ENCODE measurements at places on chromosomes 4 and X.

- DNase-seq: no peak
Measured at GRCh38 chr4:108519911-108520601, 100.3 kb upstream of the RPL34 start.

GRCh38 chrX:110315551-110315950 lies 2.3 kb downstream of the AMMECR1 start:
- no peak for DNase-seq

DNA sequence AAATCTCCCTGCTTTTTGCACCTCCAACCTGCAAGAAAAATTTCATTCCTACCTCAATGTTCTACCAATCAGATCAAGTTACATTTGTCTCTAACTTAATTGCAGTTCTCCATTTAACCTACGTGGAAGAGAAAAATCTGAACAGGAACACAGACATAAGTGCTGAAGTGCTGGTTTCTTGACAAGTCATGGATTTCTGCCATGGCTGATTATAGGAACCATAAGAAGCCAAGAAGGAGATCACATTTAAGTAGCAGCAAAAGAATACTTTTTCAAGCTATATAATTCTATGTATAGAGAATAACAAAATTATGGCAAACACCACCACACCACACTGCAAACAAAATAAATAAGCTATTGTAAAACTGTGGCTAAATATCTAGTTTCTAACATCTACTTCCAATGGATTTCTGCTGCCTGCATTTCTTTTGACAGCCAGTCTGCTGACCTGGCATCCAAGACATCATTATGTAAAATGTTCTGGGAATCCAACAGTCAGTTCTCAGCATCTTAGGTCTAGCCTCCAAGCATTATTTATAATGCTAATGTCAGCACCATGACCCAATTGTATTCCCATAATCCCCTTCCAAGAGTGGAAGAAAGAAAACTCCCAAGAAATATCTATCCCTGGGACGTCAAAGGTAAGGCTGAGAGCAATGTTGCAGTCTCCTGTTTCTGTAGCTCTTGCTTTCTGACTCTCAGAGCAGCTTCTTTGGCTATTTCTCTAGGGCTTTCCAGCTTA lies 50.8 kb upstream of the GAB1 start:
- DNase-seq: no peak

GRCh38 chr4:2570551-2571222 lies 34.2 kb downstream of the FAM193A start:
- DNase-seq: no peak

GRCh38 chr4:176142253-176142652 lies 53.1 kb downstream of the SPATA4 start:
- DNase-seq: no peak

- no peak for DNase-seq
Measured at GRCh38 chrX:124328765-124329164, 3.7 kb upstream of the TEX13D start.

DNA sequence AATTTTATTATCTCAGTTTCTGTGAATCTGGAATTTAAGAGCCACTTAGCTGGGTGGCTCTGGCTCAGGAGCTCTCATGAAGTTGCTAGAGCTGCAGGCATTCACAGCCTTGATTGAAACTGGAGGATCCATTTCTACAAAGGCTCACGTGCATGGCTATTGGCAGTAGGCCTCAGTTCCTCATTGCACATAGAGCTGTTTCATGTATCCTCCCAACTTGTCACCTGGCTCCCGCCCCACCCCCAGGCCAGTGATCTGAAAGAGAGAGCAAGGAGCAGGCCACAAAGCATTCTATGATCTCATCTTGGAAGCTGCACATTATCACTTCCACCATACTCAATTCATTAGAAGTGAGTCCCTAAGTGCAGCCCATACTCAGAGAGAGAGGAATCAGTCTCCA lies 18.5 kb upstream of the AP1AR start:
- no peak for DNase-seq

DNA sequence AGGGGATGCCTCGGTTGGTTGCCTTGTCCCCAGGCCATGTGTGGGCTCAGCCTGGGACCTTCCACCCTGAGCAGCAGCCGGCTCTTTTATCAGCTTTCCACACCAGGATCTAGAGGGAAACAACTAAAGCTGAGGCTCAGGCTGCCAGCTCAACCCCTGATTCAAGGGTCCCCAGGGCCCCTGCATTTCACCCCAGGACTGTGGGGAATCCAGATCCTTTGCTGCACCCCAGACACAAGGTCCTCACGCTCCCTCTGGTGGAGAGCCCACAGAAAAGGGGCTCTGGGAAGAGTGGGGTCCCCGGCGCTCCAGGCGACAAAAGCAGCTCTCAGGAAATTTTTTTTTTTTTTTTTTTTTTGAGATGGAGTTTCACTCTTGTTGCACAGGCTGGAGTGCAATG lies 64.3 kb downstream of the ZFYVE28 start:
- no peak for DNase-seq

DNA sequence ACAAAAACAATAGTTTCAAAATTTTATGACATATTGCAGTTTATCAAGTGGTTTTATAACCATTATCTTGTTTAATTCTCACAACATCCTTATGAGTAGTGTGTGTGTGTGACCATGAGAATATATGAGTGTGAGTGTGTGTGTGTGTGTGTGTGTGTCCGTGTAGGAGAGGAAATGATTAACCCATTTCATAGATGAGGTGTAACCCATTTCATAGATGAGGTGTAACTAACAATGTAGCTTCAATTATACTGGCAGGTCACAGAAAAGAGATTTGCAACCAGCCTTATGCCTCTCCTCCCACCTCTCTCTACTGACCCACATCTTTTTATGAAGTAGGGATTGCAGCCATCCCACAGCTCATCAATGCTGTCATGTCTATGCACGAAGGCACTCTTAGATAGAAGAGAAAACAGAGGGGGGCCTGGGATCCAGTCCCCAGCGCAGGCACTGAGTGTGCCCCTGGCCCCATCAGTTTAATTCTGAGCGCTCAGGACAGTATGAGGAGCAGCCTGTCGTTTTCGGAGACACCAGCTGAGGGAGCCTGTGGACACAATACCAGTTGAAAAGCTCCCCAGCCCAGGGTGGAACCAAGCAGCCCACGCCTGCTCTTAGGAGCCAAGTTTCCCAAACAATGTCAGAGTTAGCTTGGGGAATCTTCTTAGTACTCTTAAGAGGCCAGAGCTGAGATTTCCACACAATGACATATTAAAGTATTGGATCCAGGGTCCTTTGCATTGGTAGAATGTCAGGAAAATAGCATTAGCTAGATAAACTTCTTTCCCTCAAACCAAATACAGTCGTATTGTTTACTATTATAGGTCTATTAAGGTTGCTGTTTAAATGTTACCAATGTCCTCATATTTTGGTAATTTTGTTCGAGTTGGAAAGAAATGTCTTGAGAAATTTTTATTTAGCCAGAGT lies 88.6 kb downstream of the PALLD start:
- DNase-seq: no peak

GRCh38 chrX:44876767-44877166 lies 3.8 kb downstream of the KDM6A start:
- DNase-seq: no peak
